ENCODE measurements at places on chromosomes 7 and 10. TPM values are rescaled to one million over a fixed set of nuclear protein-coding genes. Genes with fewer than 3 reads are reported as not detected.
A peak's percentile ranks its signal among the peaks of the same experiment; 100 is the strongest.

- DNase-seq: no peak
Observed at GRCh38 chr10:100886963-100887362, 25.8 kb upstream of the SLF2 start.

DNA sequence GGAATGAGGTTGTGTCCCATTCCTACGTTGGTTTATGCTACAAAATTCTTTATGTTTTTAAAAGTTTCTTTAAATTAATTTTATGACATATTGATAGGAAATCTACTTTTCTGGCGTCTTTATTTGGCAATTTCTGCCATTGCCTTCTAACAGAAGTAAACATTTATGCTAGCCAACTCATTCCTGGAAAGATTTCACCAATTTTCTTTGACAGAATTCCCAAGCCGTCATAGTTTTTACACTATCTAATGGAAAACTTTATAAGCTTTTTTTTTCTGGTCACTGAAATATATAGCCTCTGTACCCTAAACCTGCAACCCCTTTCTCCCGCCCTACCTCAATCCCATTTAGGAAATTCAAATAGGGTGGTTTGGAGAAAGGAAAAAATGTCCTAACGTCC, 6.1 kb upstream of the TCAF1 start:
- DNase-seq: no peak

The CCDC3 gene
- 2.9 TPM for total RNA-seq

DNA sequence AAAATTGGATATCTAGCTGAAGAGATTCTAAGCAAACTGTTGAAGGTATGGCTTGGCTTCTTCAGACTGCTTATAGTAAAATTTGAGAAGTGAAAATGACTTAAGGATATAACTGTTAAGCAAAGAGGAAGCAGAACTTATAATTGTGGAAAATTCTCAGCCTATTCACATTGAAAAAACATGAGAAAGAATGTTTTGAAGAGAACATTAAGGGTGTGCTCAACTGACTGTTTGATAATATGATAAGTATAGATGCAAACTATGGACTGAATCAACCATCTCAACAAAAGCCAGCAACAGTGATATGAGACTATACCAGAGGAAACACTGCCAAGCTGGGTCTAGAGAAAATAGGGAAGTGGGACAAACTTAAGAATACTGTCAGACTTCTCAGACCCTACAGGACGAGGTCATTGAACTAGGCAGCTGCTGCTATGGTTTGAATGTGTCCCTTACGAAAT, 133.1 kb upstream of the PPP1R3A start:
- DNase-seq: peak; percentile 48

The CDC14C gene
- total RNA-seq: not detected

The PLCE1 gene
- not detected for total RNA-seq

DNA sequence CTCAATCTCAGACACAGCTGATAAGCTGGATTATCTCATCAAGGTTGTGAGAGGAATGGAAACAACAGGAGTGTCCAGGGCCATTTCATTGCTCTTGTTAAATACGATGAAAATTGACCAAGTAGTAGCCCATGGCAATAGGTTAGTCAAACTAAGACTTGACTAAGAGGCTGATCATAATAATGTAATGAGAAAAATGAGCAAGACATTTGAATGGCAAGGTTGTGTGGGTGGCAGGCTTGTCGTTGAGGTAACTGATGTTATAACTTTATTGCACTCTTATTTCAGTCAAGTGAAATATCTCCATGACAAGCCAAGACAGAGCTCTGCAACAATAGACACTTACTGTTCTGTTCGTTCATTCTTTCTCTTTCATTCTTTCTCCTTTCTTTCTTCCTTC, 532.0 kb downstream of the GATA3 start:
- no peak for DNase-seq

DNA sequence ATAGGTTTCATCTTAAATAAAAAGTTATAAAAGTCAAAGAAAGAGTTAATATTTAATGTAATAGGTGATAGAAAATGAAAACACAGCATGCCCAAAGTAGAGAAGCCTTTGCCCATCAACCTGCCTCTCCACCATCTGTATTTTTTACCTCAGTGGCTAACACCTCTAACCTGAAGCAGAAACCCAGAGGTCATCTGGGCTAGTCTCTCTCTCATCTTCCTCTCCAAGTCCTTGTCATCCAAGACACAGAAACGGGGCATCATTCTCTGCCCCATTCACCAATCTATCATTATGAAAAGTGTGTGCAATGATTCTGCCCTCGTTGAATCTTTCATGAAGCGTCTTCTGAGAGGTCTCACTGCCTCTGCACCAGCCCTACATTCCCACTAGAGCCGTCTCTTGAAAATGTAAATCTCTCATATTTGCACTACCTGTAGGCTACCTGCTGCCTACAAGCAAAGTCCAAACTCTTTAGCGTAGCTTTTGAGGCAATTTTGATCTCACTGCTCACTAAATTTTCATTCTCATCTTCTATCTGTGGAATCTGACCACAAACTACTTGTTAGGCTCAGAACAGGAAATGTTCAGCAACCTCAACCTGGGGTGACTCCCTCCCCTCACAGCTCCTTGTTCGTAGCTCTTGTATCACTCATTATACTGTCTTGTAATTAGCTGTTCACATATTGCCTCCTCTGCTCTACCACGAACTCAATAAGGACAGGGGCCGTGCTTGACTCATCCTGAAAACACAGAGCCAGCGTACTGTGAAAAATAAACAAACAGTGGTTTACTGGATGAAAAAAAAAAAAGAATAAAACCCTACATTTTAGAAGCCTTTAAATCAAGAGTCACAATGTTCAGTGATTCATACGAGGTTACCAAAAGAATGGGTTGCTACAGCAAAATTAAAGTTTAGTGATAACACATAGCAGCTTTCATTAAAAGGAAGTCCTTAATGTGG, 83.1 kb downstream of the CTNNA3 start:
- DNase-seq: no peak

- no peak for DNase-seq
Observed at GRCh38 chr10:131048606-131049005, 262.9 kb downstream of the TCERG1L start.

DNA sequence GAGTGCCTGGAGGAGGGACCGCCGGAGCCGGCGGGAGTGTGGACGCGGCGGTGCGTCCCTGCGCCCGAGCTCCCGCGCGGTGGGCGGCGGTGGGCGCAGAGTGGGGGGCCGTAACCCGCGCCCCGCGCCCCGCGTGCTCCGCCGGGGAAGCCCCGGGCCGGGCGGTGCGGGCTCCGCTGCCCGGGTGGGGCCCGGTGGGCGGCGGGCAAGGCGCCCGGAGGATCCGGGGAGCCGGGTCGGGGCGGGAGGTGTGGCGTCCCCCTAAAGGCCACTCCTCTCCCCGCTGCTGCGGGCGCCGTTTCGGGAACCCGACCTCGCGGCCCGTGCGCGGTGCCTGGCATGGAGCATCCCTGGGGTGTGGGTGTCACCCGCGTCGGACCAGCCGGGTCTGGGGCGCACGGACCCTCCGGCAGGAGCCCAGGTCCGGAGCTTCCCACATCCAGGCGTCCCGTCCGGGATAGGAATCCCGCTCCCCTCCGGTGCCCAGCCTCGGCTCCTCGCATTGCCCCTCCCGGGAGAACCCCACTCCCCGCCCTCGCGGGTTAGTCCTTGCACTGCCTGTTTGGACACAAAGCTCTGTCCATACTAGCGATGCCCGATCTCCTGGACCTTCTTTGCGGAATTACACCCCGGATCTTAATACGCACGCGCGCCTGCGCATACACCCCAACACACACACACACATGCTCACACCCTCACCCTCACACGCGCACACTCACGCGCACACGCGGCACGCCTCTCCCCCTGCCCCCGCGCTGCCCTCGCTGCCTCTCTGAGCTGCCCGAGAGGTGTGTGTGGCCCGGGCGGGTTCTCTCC, 723 bp downstream of the MTURN start:
- DNase-seq: peak; percentile 90

DNA sequence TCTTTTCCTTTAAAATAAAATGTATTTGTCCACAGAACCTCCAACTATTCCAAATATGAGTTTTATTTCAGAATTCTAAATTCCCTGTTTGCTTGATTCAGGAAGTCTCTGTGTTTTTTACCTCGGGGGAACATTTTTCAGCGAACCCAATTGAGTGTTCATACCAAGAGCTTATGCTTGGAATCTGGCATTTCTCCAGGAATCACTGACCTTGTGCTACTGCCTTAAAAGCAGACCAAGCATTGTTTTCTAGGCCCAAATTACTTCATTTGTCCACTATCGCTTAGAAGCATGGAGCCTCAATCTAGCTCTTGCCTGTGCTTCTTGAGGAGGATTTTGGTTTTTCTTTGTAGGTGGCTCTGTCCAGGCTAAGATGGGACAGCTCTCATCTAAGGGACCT, 59.4 kb downstream of the EBLN1 start:
- no peak for DNase-seq

The EBF3 gene
- not detected for total RNA-seq
